ENCODE measurements at places on chromosomes 6 and 20.

GRCh38 chr6:6314596-6314995, 5.9 kb downstream of the F13A1 start:
- DNase-seq: no peak

DNA sequence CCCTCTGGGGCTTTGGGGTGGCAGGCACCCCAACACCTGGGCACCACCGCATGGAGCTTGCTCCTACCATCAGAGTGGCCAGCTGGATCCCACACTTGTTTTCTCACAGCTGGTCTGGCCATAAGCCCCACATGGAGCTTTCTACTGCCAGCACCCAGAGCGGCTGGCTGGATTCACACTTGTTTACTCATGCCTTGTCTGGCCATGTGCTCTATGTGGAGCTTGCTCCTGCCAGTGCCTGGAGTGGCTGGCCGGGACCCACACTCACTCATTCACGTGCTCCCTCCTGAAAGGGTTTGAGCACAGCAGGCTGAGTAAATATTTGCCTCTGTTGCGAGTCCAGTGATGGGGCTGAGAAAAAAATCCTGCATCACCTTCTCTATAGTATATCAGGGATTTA, 487.0 kb downstream of the CD109 start:
- DNase-seq: no peak

DNA sequence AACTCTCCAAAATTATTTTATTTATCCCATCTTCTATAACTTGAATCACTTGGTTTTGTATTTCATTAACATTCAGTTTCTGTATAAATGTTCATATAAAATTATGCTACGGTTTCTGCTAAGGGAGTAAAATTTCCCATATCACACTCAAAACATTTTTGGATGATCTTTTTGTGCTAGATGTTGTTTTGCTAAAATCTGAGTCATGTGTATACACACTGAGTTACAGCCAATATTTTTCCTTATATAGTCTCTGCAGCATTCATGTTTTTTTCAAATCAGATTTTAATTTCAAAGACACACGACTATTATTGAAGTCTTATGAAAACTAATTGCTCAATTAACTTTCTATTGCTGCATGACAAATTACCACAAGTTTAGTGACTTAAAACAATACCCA, 54.3 kb upstream of the SLC2A12 start:
- no peak for DNase-seq

GRCh38 chr20:53279735-53280134, 307.6 kb downstream of the TSHZ2 start:
- DNase-seq: no peak

GRCh38 chr6:41894366-41895299, 542 bp downstream of the USP49 start:
- DNase-seq: no peak

GRCh38 chr20:2631228-2631627, 21.2 kb upstream of the NOP56 start:
- no peak for DNase-seq

DNA sequence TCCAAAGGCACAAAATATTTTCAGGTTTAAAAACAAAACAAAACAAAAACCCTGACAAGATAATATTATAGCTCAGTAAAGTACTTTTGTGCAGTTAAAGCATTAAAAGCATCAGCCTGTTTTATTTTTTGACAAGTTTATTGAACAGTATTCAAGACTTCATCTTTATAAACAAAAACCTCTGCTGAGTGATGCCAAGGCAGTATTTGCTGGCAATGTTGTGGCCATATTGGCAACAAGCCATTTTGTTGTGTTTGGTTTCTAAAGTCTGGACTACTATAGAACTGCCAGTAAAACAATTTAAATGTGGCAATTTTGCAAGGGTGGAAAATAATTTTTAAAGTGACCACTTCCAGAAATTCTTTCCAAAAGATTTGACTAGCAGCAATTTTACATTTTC, 15.9 kb downstream of the CPNE1 start:
- DNase-seq: no peak

DNA sequence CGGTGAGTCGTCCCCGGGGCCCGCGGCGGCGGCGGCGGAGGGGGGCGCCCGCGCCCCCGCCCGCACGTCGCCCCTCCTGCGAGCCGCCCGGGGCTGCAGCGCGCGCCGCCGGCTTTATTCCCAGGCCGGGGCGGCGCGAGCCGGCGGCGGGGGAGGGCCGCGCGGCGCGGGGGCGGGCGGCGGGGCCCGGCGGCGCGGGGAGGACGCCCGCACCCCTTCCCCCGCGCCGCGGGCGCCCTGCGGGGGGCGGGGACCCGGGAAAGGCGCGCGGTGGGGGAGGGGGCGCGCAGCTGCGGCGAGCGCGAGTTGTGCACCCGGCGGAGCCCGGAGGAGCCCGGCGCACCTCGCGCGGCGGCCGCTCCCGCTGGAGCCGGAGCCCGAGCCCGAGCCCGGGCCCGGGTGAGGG, 646 bp downstream of the HMGA1 start:
- DNase-seq: no peak

DNA sequence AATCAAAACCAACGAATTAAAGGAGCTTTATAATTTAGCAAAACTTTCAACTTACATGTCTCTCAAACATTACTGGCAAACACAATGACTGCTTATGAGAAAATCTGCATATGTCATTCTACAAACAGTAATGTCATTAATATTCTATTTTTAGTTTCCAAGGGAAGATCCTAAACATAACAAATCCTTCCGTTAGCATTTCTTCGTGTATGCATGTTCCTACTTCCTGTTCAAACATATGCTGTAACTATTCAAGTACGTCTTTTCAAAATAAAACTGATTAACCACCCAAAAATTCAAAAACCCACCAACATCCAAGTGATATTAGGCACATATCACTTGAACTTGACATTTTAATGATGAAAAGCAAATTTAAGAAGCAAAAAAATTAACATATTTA, 131.3 kb downstream of the HACE1 start:
- DNase-seq: no peak

DNA sequence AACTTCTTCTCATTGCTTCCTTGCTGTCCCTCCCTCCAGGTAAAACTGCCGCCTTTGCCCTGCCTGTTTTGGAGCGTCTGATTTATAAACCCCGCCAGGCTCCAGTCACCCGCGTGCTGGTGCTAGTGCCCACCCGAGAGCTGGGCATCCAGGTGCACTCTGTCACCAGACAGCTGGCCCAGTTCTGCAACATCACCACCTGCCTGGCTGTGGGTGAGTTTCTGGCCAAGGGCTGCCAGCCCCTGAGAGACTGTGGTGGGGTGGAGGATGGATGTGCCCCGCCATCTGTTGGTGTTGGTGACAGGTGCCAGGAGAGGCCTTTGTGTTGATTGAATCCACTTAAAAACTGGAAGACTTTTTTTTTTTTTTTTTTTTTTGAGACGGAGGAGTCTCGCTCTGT, 9.5 kb downstream of the DDX27 start:
- no peak for DNase-seq

DNA sequence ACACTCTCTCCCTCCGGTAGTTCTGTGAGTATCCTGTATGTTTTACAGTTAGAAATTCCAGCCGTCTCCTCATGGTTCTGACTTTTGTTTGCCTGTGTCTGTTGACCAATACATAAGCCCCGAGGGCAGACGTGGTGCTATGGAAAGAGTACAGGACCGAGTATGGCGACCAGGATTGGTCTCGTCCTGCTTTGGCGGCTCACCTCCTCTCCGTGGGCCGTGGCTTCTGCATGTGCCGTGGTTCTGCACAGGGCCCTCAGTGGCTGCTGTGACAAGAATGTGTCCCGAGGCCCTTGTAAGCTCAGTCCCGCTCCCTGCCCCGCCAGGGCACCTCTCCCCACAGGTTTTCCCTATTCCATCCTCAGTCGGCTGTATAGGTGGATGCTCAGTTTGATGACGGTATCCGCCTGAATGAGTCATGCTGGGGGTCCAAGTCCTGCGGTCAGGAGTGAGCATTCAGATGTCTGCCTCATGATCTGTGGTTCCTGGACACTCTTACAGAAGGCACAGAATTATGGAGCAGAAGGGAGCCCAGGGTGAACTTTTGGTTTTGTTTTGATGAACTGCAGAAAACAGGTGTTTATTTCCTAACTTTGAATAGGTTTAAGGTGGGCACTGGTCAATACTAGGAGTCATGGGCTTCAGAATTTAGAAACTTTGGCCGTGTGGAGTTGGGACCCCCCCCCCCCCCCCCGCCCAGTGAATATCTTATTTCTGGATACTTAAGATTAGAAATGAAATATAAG, 1.2 kb downstream of the ARFGAP1 start:
- no peak for DNase-seq

GRCh38 chr6:55433446-55434130, 106.3 kb downstream of the GFRAL start:
- DNase-seq: no peak

DNA sequence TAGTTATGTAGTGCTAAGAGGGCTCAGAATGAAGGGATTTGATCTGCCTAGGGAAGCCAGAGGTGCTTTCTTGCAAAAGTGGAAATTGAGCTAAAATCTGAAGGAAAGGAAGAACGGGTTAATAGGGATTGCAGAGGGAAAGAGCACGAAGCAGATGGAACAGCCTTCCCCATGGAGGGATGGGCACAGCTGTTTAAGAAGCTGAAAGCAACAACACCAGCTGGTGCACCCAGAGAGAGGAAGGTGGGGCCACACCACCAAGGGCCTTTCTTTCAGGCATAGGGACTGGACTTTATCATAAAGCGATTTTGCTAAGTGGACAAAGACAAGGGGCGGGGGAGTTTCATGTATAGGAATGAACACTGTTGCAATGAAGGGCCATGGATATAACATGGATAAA, 65.8 kb upstream of the SNRPB2 start:
- DNase-seq: no peak
